CD4-positive, alpha-beta T cell treated with Interleukin-15 for 4 hours (primary cell): ENCODE measurements at places on chromosomes 1 and 21.

- DNase-seq: peak; percentile 77
Observed at GRCh38 chr1:52002038-52002917, 11.8 kb upstream of the RAB3B start.

DNA sequence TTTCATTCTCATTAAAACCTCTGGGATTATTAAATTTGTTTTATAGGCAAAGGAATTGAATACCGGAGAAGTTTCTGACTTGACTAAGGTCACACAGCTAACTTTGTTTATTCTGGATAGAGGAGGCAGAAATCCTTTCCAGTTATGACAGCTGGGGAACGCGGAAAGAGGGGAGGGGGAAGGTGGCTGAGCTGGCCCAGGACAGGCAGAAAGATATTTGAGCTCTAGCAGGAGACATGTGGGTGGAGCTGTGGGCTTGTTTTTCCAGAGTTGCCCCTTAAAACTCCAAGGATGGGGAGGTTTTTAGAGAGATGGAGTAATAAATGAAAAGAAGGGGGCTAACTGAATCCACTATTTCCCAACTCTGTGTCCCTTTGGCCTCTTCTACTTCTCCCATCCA lies 27.8 kb downstream of the FOXD2 start:
- no peak for DNase-seq

DNA sequence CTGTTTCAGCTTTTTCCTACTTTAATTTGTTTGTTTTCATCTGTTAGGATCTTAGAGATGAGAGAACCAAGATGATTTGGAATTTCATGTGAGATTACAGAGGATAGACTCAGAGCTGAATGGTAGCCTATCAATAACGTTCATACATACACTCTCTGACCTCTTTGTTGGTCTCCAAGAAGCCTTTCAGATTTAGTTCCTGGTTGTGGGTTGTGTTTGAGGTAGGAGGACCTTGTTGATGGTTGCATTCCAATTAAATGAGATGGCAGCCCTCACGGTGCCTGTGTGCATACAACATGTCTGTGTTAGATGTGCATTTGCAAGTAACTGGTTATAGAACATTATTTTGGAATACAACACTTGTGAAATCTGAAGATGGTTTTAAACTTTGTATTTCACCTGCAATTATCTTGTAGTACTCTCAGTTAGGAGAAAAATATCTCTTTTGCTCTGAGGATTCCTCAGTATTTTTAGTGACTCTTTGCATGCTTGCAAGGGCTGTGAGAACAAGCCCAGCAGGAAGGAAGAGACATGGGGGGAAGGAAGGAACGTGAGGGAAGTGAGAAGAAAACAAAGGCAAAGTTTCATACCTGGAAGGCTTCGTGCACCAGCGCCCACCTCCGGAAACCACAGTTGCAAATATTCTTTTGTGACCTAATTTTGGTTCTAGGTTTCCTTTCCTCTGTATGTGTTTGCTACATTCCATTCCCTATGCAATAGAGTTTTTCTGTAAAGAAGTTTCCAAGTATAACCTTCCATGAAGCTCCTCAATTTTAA lies 291.8 kb downstream of the DISC1 start:
- peak; percentile 41 for DNase-seq

GRCh38 chr1:17927952-17928351 lies 172.8 kb downstream of the ACTL8 start:
- no peak for DNase-seq

DNA sequence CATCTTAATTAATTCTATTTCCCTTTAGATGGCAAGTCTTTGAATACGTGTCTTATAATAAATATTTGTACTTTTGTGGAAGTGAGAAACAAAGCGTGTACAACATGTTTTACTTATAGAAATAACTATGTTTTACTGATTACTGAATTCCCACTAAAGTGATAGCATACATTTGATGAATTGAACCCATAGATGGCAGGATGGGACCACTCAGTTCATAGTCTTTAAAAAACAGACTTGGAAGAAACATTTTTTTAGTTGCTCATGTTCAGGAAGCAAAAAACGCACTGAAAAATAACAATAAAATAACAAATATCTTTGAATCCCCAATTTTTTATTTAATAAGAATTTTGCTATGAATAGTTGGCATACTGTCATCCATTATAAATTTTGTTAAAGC lies 507.1 kb upstream of the ZRANB2 start:
- no peak for DNase-seq

DNA sequence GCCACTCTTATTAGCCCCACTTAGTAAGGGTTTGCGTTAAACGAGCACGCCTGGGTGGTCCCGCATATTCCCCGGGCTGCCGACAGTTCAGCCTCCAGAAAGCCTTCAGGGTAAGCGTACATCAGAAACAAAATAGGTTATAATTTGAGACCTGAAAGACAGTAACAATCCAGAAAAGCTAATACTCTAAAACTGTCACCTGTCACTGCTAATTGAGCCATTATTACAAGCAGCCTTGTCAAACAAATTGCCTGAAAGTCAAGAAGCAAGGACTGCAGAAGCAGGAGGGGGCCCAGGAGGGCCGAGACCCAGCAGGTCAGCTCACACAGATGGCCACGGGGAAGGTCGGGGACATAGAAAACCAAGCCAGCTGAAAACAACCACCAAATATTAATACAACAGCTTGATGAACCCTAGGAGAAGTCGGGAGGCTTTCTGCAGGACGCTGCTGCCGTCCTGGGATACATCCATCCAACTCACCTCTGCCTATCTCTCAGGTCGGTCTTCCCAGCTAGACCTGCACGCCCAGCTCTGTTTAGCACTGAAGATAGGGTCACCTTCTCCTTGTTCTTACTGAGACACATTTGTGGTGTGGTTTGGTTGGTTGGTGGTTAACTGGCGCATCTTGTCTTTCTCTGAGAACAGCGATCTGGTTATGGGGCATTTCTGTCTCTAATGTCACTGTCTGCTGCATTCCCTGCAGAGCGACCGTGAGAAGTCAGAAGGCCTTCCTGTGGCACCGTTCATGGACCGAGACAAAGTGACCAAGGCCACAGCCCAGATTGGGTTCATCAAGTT lies 110.8 kb downstream of the WDR4 start:
- DNase-seq: no peak

DNA sequence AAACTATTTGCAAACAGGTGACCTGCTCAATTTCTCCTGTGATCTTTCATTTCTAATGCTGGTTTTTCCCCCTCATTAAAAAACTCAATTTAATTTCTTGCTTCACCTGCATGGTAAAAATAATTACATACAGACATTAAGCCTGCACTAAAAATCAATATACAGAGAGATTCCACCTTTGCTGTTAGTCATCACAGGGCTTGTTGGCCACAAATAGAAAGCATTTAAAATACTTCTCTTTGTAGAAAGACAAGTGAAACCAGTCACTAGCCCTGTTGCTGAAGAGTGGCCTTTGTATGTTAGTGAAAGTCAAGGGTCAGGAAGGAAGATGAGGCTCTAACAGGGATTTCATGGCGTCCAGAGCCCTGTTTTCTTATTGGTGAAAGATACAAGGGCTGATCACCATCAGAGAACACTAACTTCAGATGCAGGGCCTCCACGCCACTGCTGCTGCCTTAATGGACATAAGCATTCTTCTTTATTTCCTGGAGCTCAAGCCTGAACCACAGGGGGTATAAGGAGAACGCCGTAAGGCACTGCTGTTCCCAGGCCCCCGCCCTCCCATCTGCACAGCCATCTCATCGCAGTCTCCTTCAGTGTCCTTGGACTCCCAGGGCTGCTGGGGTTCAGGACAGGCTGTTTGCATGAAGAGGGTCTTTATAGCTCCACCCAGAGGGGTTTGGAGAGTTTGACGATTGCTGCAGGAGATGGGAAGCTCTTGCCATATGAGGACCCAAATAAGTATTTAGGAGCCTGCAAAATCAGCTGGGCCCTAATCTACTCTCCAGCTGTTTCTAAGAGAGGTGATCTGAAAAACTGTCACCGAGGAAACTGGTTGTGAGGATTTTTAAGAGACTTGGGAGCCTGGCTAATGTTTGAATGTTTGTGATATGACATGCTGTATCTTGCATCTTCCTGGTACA lies 117.3 kb upstream of the IRF2BP2 start:
- DNase-seq: peak; percentile 22

DNA sequence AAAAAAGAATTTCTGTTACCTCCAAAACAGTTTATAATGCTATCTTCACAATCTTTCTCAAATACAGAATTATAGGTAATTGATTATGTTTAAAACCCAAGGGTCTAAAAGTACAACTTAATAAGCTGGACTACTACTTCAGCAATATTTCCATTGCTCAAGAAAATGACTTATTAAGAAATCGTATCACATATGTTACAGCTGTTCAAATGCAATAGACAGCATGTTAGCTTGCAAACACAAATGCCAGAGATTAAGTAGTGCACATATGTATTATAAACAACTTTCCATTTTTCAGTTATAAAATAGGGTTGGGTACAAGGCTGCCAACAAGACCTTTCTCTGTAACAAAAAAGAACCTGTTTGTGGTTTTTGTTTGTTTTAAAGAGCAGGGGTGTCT lies 211.0 kb upstream of the DMRTA2 start:
- DNase-seq: no peak

DNA sequence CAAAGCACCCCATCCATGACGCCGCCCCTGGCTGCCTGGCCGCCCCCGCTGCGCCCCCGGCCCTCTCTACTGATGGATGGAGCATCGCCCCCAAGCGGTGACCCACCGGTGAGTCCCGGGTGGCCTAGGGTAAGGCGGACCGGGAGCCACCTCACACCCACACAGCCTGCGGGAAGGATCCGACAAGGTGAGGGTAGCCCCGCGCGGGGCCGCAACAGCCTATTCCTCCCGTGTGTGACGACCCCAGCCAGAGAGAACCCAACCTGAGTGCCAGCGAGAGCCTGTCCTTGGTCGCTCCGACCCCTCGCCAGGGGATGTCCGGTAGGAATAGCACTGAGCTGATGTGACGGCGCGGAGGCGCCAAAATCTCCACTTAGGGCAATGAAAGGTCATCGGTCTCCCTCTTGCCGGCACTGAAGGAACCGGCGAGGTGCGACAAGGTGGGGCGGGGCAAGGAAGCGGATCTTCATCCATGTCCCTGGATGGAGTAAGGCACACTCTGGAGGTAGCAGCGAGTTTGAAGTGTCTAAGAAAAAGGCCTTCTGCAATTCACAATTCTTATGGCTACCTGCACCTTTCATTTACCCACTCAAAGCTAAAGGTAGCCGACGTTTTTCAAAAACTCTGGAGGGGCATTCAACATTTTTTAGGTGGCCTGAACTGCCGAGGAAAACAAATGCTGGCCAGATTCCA lies 19.7 kb upstream of the CHIA start:
- DNase-seq: no peak

GRCh38 chr1:212310383-212310782 lies 25.2 kb downstream of the PPP2R5A start:
- no peak for DNase-seq

- no peak for DNase-seq
Observed at GRCh38 chr1:218967254-218967653, 206.4 kb upstream of the LYPLAL1 start.

GRCh38 chr21:44935533-44935927 lies 4.3 kb upstream of the SLX9 start:
- no peak for DNase-seq

DNA sequence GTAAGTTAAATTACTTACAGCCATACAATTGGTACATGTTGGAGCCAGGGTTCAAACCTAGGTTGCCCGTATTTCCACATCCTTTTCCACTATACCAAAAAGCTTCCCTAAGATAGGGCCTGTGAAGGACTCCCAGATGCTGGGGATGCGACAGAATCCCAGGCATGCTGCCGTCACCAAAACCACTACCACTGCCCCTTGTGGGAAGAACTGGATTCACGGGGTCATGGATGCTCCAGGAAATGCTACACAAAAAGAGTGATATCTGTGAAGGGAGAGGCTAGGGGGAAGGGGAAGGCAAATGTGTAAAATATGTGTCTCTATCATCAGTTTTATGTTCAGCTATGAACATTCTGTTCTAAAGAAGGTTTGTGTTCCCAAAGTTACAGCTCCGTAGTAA lies 133.9 kb upstream of the IVNS1ABP start:
- no peak for DNase-seq

- DNase-seq: no peak
Observed at GRCh38 chr1:239218301-239218700, 168.1 kb upstream of the CHRM3 start.

- DNase-seq: no peak
Observed at GRCh38 chr1:16249596-16250241, 12.7 kb upstream of the CPLANE2 start.

DNA sequence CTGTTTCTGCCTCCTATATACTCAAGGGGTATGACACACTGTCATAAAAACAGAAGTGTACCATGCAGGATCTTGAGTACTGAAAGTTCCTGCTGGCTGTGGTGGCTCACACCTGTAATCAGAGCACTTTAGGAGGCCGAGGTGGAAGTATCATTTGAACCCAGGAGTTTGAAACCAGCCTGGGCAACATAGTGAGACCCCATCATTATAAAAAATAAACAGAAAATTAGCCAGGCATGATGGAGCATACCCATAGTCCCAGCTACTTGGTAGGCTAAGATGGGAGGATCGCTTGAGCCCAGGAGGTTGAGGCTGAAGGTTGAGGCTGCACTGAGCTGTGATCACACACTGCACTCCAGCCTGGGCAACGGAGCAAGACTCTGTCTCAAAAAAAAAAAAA lies 20.1 kb downstream of the ERI3 start:
- no peak for DNase-seq

GRCh38 chr1:20312818-20313217 lies 22.1 kb downstream of the VWA5B1 start:
- DNase-seq: no peak

- no peak for DNase-seq
Observed at GRCh38 chr1:220526294-220526693, 1.6 kb upstream of the MARK1 start.

- no peak for DNase-seq
Observed at GRCh38 chr1:189681252-189681919, 796.3 kb downstream of the BRINP3 start.
